CD4-positive, alpha-beta T cell treated with Interferon alpha-2 for 1 hour (primary cell): ENCODE measurements at places on chromosomes 1 and 21.

- no peak for DNase-seq
Observed at GRCh38 chr21:42040411-42041180, 30.4 kb upstream of the ZBTB21 start.

- no peak for DNase-seq
Observed at GRCh38 chr21:42703136-42703908, 49.9 kb downstream of the PDE9A start.

- DNase-seq = no peak
Observed at GRCh38 chr1:181482521-181483284, 614 bp upstream of the CACNA1E start.

- no peak for DNase-seq
Observed at GRCh38 chr1:117556341-117556740, 49.5 kb upstream of the TENT5C start.

- no peak for DNase-seq
Observed at GRCh38 chr1:22197644-22198043, 54.7 kb upstream of the WNT4 start.

GRCh38 chr1:29655145-29655544 is 418.8 kb downstream of the PTPRU start:
- no peak for DNase-seq

DNA sequence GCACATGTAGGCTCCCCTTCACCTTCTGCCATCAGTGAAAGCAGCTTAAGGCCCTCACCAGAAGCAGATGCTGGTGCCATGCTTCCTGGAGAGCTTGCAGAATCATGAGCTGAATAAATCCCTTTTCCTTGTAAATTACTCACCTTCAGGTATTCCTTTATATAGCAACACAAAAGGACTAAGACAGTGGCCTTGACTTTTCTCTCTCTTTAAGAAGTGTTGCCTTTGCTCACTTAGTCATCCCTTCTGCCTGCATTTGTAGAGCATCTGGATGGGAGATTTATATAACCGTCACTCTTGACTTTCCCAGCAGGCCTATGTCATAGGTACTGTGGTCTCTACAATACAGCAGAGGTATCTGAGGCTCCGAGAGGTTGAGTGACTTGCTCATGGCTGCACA is 3.7 kb downstream of the PCSK9 start:
- no peak for DNase-seq

- no peak for DNase-seq
Observed at GRCh38 chr1:66415281-66415680, 118.7 kb upstream of the SGIP1 start.

DNA sequence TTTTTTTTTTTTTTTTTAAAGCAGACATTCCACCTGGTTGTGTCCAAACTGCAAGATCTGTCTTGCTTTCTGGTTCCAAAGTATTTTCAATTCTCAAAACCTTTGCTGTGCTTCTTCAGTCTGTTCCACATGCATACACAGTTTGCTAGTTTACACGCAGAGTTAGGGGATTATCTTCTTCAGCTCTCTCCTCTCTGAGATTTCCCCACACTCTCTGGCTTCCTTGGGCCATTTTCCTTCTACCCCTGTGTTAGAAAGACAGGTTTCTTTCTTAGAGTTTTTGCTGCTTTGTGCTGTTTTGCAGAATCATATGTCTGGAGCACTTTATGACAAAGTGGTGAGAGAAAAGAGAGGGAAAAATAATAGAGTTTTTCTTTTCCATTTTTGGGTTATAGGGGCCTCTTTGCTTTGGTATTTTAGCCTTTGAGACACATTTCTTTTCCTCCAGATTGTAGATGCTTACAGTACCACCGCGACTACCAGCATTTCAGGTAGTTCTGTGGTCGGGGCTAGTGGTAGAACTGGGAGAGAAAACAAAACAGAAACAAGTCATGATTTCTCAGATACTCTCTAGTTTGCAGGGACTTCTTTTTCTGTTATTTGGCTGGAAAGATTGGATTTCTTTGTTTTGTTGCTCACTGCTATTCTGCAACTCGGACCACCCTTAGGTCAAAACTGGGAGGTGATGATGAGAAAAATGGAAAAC is 66.3 kb downstream of the RABGAP1L start:
- no peak for DNase-seq

- no peak for DNase-seq
Observed at GRCh38 chr1:8950309-8950708, 4.6 kb downstream of the CA6 start.

DNA sequence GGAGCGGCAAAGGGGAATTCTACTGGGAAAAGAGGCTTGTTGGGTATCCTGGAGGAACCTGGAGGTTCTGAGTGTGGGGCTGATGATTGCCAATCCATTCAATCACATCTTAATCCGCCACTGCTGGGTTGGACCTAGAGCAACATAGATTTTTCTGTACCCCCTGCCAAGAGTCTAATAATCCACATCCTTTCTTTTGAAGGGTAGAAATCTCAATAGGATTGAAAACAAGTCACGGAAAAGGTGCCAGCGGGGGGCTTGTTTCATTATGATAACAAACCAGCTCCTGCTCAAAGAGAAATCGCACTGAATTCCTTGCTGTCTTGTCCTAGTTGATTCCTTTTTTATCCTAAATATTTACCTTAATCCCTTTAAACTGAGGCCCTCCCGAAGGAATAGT is 528.5 kb downstream of the ADGRL2 start:
- DNase-seq = no peak

DNA sequence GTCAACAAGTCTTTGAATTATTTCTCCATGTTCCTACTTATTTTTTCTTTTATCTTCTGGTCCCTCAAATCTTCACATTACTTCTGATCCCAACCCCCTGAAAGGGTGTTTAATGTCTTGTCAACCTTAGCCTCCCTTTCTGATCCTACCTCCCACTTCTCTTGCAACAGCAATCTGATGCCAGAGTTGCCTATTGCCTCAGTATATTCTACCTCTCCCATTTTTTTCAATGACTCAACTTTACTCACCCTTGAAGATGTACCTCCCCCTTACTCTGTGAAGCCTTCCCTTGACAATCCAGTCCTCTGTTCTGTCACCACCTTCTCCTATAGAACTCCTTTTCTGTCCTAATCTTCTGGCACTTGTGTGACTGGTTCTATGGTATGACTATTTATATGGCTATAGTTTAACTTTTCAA is 99.5 kb upstream of the CD55 start:
- no peak for DNase-seq

DNA sequence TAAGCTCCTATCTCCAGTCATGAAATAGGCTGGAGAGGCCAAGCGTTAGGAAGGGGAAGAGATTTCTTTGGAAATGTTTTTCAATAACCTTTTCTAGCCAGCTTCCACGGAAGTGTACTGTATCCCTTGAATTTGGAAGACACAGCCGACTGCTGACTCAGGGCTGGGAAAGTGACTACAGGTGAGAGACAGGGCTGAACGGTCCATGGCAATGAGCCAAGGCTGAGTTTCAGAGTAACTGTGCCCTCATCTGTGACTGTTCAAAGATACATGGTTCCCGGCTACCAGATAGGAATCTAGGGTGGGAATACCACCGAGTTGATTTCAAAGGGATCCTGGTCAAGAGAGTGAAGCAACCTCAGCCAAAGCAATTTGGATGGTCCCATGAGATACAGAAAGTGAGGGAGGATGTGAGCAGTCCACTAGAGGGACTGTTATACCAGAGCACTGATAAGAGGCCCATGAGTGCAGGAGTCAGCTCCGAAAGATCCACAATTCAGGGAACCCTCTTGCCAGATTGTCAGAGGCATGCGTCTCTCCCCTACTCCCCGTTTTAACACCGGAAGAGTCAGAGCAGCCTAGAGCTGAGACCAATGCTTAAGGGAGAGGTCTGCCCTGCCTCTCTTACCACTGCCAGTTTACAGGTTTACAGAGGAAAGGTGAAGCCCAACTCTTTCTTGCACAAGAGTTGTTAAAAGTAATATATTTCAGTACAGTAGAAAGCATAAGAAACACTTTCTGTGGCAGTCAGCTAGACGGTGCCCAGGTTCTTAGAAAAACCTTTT is 3.2 kb upstream of the KRTAP19-8 start:
- DNase-seq = no peak

GRCh38 chr1:88566615-88567387 is 117.3 kb upstream of the PKN2 start:
- DNase-seq = no peak

GRCh38 chr1:31936278-31936980 is 1.7 kb downstream of the PTP4A2 start:
- DNase-seq = peak; percentile 44

- no peak for DNase-seq
Observed at GRCh38 chr1:66751160-66751559, 1.1 kb upstream of the DYNLT5 start.

GRCh38 chr1:90100566-90100965 is 105.7 kb downstream of the ZNF326 start:
- no peak for DNase-seq

- DNase-seq = no peak
Observed at GRCh38 chr1:9873992-9874391, 36.1 kb downstream of the CTNNBIP1 start.

DNA sequence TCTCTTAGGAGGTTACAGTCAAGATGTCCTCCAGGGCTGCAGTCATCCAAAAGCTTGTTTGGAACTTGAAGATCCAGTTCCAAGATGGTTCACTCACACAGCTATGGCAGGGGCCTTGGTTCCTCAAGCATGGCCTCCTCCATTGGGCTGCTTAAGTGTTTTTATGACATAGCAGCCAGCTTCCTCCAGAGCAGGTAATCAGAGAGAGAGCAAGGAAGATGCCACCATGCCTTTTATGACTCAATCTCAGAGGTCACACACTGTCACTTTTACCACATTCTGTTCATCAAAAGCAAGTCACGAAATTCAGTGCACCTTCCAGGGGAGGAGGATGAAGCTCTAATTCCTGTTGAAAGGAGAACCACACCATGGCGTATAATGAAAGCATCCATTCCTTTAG is 17.1 kb downstream of the ELAPOR1 start:
- DNase-seq = no peak

DNA sequence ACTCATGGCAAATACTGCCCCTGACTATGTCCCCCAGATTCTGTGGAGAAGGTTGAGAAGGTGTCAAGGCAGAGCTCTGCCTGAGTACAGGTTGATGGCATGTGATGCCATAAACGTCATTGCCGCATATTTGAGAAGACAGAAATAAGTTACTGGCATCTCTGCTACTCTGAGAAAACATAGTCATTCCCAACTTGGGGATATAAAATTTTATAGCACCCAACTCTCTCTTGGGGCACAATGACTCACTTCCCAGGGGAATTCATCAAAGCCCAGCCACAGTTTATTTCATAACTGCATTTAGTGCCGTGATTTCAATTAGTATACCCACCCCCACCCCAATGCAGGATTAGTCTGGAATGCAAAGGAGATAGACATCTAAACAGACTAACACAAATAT is 101.9 kb upstream of the TNR start:
- no peak for DNase-seq

GRCh38 chr1:204073837-204074273 is 940 bp downstream of the SOX13 start:
- peak; percentile 25 for DNase-seq

GRCh38 chr1:230425252-230426091 is 660 bp downstream of the PGBD5 start:
- no peak for DNase-seq

- DNase-seq = no peak
Observed at GRCh38 chr1:205041998-205042910, 758 bp upstream of the CNTN2 start.

DNA sequence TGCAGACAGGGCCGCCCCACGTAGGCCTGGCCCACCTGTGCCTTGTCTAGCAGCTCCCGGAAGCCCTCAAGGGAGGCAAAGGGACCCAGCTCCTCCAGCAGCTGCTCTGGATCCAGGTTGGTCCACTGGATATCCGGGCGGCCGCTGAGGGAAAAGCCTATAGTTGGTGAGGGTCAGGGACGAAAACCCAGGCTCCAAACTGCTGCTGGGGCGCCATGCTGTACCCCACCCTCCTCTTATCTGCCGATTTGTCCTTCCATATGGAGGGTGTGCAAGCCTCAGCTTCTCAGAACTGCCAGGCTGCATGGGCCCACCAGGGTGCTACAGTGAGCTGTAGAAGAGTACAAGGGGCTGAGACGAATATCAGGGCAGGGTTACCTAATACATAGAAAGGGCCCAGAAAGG is 12.2 kb downstream of the PTCH2 start:
- no peak for DNase-seq

- peak; percentile 77 for DNase-seq
Observed at GRCh38 chr1:39258146-39258924, 53.8 kb downstream of the MACF1 start.

DNA sequence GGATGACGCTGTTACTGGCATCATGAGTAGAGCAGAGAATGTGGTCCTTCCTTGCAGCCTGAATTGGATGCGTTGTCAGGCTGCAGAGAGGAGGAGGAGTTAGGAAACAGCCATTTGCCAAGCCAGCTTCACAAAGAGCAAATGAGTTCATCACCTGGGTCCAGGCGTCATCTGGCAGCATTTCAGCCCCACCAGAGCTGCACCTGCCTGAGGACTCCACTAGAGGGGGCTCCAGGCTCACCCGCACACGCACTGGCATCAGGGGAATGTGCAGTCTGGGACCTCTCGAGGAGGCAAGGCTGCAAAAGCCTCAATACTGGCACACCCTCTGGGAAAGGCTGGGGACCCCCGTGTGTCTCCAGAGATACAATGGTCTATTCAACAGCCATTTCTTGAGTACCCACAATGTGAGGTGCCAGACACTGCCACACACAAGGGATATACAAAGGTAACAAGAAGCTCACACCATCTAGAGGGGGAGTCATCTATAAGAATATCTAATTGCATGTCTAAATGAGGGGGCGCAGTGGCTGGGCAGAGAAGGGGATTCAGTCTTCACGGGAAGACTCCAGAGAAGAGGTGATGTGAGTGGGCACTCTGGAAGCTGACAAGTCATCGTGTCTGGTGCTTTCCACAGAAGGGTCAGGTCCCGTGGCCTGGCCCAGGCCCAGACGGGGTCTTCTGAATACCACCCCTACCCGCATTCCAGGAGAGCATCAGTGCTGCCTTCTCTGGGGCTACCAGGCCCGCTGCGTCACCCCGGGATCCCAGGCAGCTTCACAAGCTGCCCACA is 53.5 kb upstream of the CNTN2 start:
- DNase-seq = peak; percentile 50

DNA sequence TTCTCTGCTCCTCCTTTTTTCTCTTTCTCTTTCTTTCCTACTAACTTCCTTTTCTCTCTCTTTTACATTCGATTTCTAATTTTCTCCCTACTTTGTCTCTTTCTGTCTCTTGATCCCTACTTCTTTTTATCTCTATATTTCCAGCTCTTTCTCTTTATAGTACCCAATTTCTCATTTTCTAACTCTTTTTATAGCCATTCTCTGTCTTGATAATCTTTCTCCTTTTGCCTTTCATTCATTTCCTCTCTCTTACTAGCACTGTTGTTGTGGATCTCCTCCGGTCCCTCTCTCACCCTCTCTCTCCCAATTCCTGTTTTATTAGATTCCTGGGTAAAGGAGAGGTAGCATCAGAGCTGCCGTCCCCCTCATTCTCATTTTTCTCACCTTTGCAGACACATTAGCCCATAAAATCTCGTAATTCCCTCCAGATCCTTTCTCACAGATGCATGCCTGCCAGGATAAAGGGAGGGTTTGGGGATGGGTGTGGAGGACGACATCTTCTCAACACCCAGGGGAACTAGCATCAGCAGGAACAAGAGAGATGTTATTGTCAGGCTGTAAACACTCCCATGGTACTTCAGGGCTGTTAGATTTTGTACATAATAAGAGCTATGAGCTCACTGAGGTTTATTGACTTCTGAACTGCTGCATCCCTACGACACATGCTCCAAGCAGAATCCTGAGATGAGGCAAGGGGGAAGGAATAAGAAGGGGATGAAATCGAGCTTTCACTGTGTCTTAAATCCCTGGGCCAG is 159.0 kb upstream of the GALNT2 start:
- no peak for DNase-seq
